HAP-1 (cell line): ENCODE measurements at places on chromosomes 7 and 10.

- DNase-seq = peak; percentile 58
Measured at GRCh38 chr10:11757454-11757820, 15.3 kb downstream of the ECHDC3 start.

GRCh38 chr10:100356067-100357017 is 9.3 kb downstream of the SCD start:
- DNase-seq = no peak

GRCh38 chr10:10772411-10772810 is 245.3 kb upstream of the CELF2 start:
- no peak for DNase-seq

- DNase-seq = peak; percentile 94
Measured at GRCh38 chr7:27165089-27165995, at the start of gene HOXA9. Gene HOXA9 (minus strand): TSS chr7:27165537. CDS start chr7:27165457, 80 bp downstream.

DNA sequence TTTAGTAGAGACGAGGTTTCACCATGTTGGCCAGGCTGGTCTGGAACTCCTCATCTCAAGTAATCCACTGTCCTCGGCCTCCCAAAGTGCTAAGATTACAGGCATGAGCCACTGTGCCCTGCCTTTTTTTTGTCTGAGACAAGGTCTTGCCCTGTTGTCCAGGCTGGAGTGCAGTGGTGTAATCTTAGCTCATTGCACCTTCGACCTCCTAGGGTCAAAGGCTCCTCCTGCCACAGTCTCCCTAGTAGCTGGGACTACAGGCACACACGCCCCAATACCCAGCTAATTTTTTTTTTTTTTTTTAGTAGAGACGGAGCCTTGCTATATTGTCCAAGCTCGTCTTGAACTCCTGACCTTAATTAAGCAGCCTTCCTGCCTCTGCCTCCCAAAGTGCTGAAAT is 26.8 kb upstream of the SUPV3L1 start:
- no peak for DNase-seq

- DNase-seq = peak; percentile 24
Measured at GRCh38 chr7:13988065-13988464, 1.4 kb downstream of the ETV1 start.

- DNase-seq = no peak
Measured at GRCh38 chr10:132163826-132164515, 22.8 kb upstream of the DPYSL4 start.

DNA sequence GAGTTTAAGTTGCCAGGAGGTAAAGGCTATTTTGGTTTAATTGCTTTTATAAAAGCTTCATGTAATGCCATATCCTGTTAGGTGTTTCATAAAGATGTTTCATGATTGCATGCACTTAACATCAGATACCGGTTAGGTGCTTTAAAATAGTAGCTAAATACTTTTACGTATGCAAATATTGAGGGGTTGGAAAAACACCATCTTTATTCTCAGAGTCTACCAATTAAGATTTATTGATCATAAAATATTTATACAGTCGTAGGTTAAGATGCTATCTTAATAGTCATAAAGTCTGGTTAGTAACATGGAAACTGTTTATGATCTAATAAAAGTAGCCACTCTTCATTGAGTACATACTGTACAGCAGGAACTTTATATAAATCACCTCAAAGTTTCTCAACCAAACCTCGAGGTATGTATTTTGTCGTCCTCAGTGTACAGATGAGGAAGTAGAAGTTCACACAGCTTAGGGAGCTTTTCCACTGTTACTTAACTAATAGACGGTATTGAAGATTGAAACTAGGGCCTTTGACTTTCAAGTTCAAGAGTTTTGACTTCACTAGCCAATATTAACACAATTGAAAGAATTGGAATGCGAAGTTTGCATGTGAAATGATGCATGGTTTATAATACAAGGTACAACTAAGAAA is 897.1 kb downstream of the GATA3 start:
- DNase-seq = no peak

DNA sequence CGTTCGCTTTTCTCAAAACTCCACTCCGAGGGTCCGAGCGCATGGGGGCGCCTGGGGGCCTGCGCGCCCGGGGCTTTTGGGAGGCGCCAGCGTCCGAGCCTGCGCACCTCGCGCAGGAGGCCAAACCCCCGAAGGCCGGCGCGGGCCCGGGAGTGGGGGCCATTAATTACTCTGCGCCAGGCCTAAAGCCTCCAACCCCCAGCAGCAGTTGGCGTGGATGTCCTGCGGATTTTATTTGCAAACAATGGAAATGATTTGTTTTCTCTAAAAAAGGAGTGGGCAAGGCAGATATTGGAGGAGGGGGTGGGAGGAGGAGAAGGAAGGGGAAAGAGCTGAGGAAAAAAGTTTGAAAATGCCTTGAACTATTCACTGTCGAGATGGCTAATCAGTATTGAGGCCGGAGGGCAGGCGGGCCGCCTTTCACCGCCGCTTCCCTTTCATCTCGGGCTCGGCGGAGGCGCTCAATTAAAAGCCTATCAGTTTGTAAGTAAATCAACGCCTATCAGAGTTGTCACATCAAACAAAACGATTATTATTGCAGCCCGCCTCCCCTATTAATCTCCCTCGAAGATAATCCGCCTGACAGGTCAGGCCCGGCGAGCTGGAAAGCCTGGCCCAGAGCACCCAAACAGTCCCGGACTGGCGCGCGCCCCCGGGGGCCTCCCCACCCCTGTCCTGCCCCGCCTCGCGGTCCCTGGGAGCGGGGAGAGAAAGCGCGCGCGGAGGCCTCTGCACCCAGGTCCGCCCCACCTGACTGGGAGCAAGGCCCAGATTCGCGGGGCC is 3.4 kb upstream of the ZNF503 start:
- peak; percentile 12 for DNase-seq

GRCh38 chr7:139047970-139048369 is 12.1 kb upstream of the ZC3HAV1L start:
- no peak for DNase-seq

GRCh38 chr7:17677408-17677807 is 262.9 kb downstream of the SNX13 start:
- no peak for DNase-seq

GRCh38 chr7:44306606-44307005 is 18.8 kb downstream of the CAMK2B start:
- no peak for DNase-seq

GRCh38 chr7:146948703-146949102 is 832.1 kb downstream of the CNTNAP2 start:
- no peak for DNase-seq

DNA sequence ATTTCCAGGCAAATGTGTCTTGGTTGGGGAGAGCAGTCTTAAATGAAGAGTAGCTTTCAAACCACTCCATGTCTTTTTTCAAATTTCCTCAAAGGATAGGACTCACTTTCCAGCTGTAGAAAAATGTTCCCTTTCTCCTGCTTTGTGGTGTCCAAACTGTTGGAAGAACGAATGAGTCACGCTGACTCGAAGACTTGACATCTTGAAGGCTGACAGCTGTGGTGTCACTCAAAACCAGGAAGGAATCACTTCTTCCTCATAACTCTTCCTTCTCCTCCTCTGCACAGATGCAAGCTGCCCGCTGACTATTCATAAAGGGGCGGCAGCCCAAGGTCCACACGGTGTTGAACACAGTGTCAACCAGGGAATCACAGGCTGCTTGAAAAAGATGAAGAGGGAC is 19.2 kb downstream of the PLA2G12B start:
- DNase-seq = no peak

GRCh38 chr7:27241189-27242056 is 1.2 kb upstream of the EVX1 start:
- DNase-seq = no peak

DNA sequence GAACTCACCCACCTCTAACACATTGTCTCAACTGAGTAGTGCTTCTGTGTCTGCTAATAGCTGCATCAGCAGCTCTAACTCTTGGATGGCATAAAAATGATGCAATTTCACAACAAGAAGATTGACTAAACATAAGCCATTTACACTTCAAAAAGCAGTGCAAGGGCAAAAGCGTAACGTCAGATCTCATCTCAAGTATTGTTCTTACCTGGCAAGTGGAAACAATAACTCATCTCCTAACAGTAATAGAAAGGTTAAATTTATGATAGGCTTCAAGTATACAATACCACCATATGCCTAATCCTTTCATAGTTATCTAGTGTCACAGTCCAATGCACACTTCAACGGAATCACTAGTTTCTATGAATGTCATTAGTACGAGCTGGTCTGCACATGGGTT is 14.8 kb downstream of the TPK1 start:
- no peak for DNase-seq

- no peak for DNase-seq
Measured at GRCh38 chr7:88042157-88042556, 108.1 kb downstream of the ADAM22 start.

- no peak for DNase-seq
Measured at GRCh38 chr7:30083334-30083733, 51.5 kb upstream of the MTURN start.

DNA sequence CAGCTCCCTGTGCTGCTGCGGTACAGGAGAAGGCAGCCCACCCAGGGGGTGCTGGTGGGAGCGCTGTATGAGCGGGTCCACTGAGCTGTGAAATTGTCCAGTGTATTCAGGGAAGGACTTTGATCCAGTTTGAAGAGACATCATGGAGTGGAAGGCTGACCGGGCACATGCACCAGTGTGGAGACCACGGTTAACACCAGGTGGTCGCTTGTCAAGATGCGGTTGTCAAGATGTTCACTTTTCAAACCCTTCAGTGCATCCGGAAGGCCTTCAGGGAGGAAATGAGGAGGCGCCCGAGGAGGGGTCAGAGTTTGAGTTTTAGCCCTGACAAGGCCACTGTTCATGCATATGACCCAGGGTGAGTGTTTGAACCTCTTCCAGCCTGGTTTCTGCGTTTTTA is 6.1 kb downstream of the DOCK1 start:
- no peak for DNase-seq

GRCh38 chr7:149724661-149725425 is 48.5 kb downstream of the ZNF467 start:
- DNase-seq = no peak

DNA sequence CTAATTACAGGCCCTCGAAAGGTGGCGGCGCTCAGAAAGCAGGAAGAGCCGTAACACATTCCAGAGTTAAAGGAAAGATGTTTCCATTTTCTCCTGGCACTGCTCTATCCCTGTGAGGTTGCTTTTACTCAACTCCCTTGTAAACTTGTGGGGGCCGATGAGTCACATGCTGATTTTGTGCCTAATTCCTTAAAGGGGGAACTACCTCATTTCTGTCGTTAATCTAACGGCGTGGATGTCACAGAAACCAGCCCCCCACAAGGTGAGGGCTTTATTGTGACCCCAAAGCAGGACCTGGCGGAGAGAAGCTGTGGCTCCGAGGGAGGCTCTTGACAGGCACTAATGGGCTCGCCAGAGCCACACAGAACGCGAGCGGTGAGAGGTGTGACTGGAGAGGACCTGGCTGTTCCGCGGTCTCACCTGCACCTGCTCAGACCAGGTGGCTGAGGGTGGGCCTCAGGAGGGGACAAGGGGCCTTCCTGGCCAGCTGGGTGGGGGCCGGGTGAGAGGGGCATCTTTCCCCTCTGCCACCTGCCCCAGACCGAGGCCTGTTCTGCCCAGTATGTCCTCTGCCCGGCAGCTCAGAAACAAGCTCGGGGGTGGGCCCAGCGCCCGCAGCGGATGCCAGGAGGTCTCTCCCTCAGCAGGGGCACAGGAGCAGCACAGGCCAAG is 50.9 kb downstream of the CALML3 start:
- no peak for DNase-seq

DNA sequence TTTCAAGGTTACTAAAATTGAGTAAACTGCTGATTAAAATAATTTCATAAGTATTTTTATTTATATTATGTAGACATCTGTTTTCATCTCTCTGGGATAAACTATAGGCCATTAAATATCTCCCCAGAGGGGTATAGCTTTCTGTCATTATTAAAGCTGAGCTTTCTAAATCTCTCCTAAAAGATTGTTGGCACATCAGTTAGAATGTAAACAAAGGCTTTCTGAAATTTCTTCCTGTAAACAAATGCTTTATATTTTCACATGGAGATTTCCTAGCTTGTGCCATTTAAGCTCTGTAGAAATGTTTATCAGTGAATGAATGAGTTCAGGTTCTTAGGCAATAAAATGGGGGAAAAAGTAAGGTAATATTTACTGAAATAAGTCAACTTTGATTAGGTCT is 35.7 kb downstream of the PPP1R9A start:
- DNase-seq = no peak

DNA sequence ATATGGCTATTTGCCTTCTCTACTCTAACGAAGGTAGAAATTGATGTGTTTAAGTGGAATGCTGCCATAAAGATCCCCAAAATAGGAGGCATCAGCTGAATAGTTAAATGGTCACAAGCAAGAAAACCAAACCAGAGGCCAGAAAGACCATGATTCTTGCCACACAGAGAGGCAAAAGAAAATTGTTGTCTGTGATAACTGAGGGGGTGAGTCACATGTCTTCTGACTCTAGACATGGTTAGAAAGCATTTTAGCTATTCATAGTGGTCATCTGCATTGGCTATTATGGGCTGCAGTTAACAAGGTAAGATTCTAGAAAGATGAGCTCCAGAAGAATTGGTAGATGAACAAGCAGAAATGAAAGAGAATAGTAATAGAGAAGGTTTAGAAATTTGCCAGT is 361.4 kb upstream of the NPSR1 start:
- DNase-seq = no peak

DNA sequence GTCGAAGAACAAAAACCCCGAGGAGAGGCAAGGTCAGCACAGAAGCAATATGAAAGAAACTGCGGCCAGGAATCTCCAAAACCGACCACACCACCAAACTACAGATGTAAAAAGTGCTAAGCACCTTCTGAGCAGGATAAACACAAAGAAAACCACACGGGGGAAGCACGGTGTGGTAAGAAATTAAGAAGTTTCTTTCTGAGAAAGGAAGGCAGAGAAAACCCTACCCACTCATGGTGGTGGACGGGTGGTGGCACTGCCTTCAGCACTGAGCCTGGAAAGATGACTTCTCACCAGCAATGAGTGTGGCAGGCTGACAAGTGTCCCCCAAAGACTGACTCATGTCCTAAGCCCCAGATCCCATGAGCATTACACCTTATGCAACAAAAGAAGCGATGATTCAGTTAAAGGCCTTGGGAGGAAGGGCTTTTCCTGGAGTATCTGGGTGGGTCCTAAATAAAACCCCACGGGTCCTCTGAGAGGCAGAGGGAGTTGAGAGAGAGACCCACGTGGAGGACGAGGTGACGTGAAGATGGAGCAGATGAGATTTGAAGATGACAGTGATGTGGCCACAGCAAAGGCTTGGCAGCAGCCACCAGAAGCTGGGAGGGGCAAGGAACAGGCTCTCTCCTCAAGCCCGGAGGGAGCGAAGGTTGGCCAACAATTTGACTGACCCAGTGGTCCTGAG is 124.9 kb downstream of the DLG5 start:
- DNase-seq = no peak

DNA sequence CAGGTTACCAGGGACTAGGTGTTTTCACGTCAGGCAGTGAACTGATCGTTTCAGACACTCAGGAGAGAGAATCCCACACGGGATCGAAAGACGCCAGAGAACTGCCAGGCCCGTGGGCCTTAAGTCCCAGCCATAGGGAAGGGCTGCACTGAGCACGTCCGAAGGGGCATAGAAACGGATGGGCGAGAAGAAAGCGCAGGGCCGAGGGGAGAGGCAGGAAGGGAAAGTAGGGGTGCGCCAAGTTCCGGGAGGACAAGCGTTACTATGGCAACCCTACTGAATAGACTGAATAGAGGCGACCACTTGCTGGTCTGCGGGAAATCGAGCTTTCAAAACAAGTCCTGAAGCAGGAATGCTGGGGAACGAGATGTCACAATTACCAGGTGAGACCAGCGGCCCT is 421.3 kb upstream of the NUPR2 start:
- no peak for DNase-seq

GRCh38 chr10:43605850-43606322 is 352 bp upstream of the ZNF485 start:
- no peak for DNase-seq

GRCh38 chr7:84247591-84247990 is 53.0 kb upstream of the SEMA3A start:
- no peak for DNase-seq

GRCh38 chr10:124217906-124218804 is 124.8 kb upstream of the CHST15 start:
- DNase-seq = no peak
